Kidney epithelial cell (primary cell): ENCODE measurements at places on chromosomes 4 and X. TPM values are rescaled to one million over a fixed set of nuclear protein-coding genes. Genes with fewer than 3 reads are reported as not detected.

Gene KIF4A
- 3.4 and 4.8 TPM in 2 replicates for total RNA-seq

Gene MTNR1A
- 0.21 TPM in 1 of 2 replicates, not detected in the other for total RNA-seq

Gene TMPRSS11A
- not detected in 2 replicates for total RNA-seq

Gene TMEM150C
- 4.9 and 5.3 TPM in 2 replicates for total RNA-seq

Gene PRRG1
- 13.3 and 17.6 TPM in 2 replicates for total RNA-seq

Gene H2BW2
- not detected in 2 replicates for total RNA-seq

Gene GJB1
- not detected in 2 replicates for total RNA-seq

Gene VCX
- total RNA-seq: not detected in 2 replicates

Gene SLC34A2
- 3.3 and 6.1 TPM in 2 replicates for total RNA-seq

Gene PABPC1L2A
- total RNA-seq: not detected in 2 replicates

Gene TACR3
- total RNA-seq: not detected in 2 replicates

Gene MTHFD2L
- total RNA-seq: 9.5 and 11.0 TPM in 2 replicates

Gene NEUROG2
- total RNA-seq: not detected in 2 replicates

Gene ANXA10
- not detected in 2 replicates for total RNA-seq

Gene CFI
- total RNA-seq: 3.0 and 4.2 TPM in 2 replicates

Gene NXT2
- 7.6 and 7.9 TPM in 2 replicates for total RNA-seq

Gene AFP
- total RNA-seq: not detected in 2 replicates

Gene RASSF6
- 4.4 and 7.0 TPM in 2 replicates for total RNA-seq

Gene ALAS2
- total RNA-seq: not detected in 2 replicates

Gene ZNF630
- 0.75 and 2.8 TPM in 2 replicates for total RNA-seq

Gene ART3
- total RNA-seq: not detected in 2 replicates

Gene FGB
- total RNA-seq: 1.5 and 3.7 TPM in 2 replicates

Gene COL4A6
- 1.2 and 1.8 TPM in 2 replicates for total RNA-seq

Gene PAGE4
- not detected in 2 replicates for total RNA-seq

Gene TMEM154
- 18.2 and 20.8 TPM in 2 replicates for total RNA-seq

Gene RBBP7
- total RNA-seq: 77.4 and 80.6 TPM in 2 replicates

Gene KLHL13
- total RNA-seq: 10.7 and 12.7 TPM in 2 replicates

Gene CLDN2
- total RNA-seq: 0.13 TPM in 1 of 2 replicates, not detected in the other

Gene KIAA1210
- total RNA-seq: not detected in 2 replicates

Gene NDST3
- 0.41 and 0.71 TPM in 2 replicates for total RNA-seq

Gene SPANXN3
- total RNA-seq: not detected in 2 replicates

Gene HSFX1
- 0.25 and 0.34 TPM in 2 replicates for total RNA-seq

Gene LINC00632
- total RNA-seq: 1.4 and 3.7 TPM in 2 replicates

Gene NPY5R
- 1.3 TPM in 1 of 2 replicates, not detected in the other for total RNA-seq

Gene ASB5
- not detected in 2 replicates for total RNA-seq

Gene CYTL1
- 8.2 and 9.4 TPM in 2 replicates for total RNA-seq

Gene IL2
- not detected in 2 replicates for total RNA-seq

Gene FATE1
- not detected in 2 replicates for total RNA-seq

Gene ZCCHC18
- total RNA-seq: 1.4 and 1.5 TPM in 2 replicates

Gene TKTL1
- not detected in 2 replicates for total RNA-seq

Gene CT47C1
- not detected in 2 replicates for total RNA-seq

Gene SGMS2
- total RNA-seq: 37.0 and 64.3 TPM in 2 replicates

Gene DRP2
- total RNA-seq: 0.33 and 0.55 TPM in 2 replicates

Gene MAGEE1
- 2.3 and 2.4 TPM in 2 replicates for total RNA-seq
